SW 1271 (cell line): ENCODE measurements at places on chromosomes 4 and X.
A peak's percentile ranks its signal among the peaks of the same experiment; 100 is the strongest.

DNA sequence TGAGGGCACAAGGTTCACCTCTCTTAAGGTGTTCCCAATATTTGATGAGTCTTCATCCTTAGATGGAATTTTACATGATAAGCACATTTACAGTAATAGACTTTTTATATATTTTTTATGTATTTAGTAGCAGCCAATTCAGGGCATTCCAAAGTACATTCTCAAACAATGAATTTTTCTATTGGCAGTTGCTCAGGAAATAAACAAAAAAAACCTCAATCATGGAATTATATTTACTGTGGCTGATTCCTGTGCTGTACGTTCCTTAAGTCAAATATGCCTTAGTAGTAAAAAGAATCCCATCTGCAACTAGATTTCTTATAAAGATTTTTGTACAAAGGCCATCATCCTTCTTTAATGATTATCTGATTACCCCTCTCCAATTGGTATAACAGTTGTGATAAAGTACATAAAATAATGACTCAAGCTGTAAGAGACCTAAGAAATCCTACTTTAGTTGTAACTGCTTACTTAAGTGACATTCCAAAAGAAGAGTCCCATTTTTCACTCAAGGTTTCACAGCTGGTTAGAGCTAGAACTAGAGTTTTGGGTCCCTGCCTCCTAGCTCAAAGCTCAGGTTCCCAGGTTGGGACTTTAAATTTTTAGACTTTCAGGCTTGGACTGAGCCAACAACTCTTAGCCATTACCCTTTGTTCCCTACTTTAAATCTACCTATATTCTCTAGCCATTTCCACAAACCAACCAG lies 152.7 kb downstream of the FHIP1A start:
- no peak for DNase-seq

- DNase-seq: no peak
These were observed 211.2 kb downstream of the COX18 start for GRCh38 chr4:72858328-72858727.

- DNase-seq: no peak
These were observed 18.3 kb downstream of the PCGF3 start for GRCh38 chr4:723751-724530.

DNA sequence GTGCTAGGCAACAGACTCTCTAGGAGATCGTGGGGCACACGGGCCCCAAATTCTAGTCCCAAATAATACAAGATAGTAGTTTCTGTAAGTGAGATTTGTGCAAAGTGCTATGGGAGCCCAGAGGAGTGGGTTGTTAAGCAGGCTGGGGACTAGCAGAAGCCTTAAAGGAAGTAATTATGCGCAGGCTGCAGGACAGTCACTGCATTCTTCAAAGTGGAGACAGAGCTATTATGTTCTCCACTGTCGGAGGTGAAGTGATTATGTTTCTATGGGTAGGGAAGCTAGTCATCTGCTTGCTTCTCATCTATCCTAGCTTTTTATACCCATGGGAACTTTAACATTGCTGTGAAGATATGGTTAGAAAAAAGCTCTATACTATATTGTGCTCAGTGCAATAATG lies 154.2 kb downstream of the CPE start:
- DNase-seq: no peak

- peak; percentile 56 for DNase-seq
These were observed at the start of gene CXCL3 for GRCh38 chr4:74038425-74039314. Gene CXCL3, minus strand, starts transcription at chr4:74038689. Its CDS starts 78 bp downstream, at chr4:74038611.

DNA sequence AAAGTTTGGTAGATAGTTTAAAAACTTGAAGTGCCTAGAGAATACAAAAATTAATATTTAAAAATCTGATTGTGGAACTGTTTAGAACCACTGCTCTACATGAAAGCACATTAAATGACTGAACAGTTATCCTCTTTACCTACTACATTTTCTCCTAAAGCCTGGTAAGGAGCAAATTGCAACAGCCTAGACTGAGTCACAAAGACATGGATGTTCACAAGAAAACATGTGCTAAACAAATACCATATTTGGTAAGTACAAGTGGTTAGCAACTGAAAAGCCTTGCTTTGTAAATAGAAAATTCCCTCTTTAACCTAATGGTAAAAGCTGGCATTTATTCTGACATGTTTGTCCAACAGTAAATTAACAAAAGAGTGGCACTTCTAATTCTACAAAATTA lies 203.1 kb downstream of the FBXO8 start:
- no peak for DNase-seq

DNA sequence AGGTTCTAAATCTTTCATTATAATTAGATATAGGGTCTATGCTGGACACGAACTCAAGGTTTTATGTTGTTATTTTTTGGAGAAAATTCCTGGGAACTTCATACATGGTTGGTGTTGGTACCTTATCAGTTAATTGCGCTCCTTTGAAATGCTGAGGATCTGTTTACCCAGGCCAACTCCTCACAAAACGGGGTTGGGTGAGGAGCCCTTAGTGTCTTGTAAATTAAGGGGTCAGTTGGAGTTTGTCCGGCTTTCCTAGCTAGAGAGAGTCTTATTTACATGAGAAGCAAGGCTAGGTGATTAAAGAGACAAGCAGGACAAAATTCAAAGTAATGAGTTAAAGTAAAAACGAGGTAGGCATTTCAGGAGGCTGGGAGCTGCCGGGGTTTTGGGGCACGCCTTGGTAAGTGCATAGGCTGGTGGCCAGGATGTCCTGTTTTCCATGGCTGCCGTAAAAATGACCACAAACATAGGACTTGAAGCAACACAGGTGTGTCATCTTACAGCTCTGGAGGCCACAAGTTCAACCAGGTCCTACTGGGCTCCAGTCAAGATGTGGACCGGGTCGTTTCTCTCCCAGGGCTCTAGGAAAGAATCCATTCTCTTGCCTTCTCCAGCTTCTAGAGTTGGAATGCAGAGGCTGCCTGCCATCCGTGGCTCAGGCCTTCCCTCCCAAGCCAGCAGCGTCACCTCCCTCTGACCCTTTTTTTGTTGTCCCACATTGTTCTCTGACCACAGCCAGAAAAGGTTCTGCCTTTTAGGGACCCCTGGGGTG lies 19.8 kb downstream of the PSAPL1 start:
- no peak for DNase-seq

DNA sequence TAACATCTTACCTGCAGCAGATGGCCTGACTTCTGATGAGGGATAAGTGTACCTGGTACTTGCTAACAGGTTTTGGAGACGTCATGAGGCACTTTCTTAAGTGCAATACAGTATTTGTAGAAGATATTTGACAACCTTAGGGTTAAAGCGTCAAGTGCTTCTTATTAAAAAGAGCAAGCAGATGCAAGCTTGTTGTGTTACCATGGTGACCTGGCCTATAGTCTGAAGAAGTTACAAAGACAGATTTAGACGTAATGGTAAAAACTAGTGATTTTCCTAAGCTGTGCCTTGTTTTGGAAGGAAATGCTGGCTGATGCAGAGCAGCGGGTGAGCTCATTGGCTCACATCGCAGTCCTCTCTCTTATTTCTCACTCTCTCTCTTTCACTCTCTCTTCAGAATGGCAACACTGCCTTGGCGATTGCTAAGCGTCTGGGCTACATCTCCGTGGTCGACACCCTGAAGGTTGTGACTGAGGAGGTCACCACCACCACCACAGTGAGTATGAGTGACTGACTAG lies 243.6 kb downstream of the ANK2 start:
- no peak for DNase-seq

GRCh38 chrX:144006811-144007210 lies 122.9 kb downstream of the UBE2NL start:
- DNase-seq: peak; percentile 47

- no peak for DNase-seq
These were observed 36.0 kb downstream of the HTR2C start for GRCh38 chrX:114619874-114620273.

- no peak for DNase-seq
These were observed 2.5 kb downstream of the ADD1 start for GRCh38 chr4:2846172-2846571.

DNA sequence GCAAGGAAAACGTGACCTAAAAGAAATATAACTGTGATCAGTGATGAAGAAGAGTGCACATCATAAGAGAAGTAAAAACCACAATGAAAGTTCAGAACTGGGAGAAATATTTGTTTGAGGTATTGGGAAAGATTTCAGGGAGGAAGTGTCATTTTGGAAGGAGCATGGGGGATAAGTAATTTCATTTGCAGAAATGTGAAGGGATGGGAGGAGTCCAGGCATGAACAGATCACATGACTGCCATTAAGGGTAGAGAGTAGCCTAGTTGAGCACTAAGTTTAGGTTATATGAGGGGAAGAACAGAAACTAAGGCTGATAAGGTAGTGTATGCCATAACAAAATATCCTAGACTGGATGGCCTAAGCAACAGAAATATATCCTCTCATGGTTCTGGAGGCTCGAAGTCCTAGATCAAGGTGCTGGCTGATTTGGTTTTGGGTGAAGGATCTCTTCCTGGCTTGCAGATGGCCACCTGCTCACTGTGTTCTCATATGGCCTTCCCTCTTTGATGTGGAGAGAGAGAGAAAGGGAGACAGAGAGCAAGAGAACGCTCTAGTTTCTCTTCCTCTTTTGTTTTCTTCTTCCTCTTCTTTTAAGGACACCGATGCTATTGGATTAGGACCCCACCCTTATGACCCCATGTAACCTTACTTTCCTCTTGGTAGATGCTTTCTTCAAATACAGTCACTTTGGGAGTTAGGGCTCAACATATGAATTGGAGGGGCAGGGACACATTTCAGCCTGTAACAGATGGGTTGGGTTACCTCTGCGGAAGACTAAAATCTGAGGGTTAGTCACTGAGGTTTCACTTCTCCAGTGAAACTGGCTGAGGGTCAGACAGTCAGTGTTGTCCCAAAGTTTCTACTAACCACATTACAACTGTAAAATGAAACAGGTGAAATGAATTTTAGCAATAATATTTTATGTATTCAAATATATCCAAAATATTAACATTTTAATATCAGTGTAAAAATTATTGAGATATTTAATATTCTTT lies 77.9 kb downstream of the EGF start:
- DNase-seq: no peak

DNA sequence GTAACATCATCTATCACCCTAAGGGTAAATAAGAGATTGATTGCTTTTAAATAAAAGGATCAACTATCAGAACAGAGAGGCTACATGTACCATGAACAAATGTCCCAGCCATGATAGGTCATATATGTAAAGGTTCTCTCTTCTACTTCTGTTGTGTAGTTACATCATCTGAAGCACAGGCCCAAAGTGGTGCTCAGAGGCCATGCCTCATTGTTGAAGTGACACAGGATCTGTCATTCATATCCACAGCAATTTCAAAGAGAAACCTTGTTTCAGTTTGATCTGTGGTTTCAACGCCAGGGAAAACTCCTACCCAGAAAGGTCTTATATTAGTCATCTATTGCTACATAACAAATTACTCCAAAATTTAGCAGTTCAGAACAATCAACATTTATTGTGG lies 269.2 kb upstream of the MAOA start:
- no peak for DNase-seq

DNA sequence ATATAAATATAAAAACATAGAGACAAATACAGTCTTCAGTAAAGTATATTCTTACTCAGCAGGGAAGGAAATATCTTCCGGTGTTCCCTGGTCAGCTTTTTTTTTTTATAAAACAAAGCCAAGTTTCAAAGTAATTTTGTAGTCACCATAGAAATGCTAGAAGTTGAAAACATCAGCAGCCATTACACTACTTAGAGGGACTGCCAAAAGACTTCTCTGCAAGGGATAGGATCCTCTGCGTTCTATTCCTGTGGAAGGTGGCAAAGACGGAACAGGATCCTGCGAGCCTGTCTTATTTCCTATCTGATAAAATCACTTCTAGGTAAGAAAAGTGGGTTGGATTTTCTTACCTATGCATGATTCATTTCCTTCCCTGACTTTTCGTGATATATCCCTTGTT lies 19.4 kb downstream of the CLDN22 start:
- DNase-seq: no peak

DNA sequence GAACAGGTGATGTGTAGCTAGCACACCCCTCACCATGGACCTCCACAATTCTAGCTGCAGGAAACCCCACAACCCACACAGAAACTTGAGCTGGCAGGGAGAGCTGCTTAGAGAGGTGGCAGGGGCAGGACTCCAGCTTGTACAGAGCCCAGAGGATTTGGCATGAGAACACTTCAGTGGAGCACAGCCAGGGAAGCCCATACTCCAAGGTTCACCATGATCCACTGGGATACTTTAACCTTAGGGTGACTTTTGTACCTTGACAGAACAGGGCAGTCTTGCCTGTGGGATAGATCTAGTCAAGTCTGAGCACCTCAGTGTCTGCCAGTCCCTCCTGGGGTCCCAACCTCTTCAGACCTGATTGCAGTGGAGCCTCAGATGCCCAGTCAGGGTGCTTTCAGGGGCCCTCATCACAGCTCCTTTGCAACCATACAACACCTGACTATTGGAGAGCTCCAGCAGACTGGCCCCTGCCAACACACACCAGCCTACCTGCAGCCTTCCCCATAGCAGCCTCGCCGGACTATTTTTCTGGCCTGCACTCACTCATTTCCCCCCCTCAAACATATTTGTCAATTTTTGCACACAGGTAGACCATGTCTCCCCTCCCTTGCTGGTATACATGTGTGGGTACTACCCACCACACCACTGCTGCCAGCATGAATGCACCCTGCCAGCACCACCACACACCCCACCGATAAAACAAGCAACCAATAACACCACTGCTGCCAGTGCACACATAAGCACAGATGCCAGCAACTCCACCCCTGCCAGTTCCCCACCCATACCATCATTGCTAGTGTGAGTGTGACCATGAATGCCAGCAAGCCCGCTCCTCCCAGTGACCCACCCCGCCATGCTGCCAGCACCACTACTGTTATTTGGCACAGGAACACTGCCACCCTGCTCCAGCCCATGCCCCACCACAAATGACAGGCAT lies 56.0 kb upstream of the CDX4 start:
- DNase-seq: no peak

DNA sequence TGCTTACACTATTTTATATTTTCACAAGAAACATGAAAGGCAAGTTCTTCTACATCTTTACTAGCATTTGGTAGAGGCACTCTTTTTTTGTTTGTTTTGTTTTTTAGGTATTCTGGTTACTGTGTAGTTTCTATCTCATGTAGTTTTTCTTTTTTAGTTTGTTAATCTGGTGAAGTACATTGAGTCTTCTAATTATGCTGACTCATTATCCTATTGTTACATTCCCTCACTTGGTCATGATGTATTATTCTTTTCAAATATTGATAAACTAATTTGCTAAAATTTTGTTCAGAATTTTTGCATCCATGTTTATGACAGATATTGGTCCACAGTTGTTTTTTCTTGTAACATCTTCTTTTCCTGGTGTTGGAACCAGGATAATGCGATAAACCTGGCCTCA lies 4.7 kb downstream of the GK2 start:
- DNase-seq: no peak
